ENCODE measurements at places on chromosomes 12 and 14. TPM values are rescaled to one million over a fixed set of nuclear protein-coding genes. Genes with fewer than 3 reads are reported as not detected.

PROX2 gene
- polyA plus RNA-seq = not detected

DNA sequence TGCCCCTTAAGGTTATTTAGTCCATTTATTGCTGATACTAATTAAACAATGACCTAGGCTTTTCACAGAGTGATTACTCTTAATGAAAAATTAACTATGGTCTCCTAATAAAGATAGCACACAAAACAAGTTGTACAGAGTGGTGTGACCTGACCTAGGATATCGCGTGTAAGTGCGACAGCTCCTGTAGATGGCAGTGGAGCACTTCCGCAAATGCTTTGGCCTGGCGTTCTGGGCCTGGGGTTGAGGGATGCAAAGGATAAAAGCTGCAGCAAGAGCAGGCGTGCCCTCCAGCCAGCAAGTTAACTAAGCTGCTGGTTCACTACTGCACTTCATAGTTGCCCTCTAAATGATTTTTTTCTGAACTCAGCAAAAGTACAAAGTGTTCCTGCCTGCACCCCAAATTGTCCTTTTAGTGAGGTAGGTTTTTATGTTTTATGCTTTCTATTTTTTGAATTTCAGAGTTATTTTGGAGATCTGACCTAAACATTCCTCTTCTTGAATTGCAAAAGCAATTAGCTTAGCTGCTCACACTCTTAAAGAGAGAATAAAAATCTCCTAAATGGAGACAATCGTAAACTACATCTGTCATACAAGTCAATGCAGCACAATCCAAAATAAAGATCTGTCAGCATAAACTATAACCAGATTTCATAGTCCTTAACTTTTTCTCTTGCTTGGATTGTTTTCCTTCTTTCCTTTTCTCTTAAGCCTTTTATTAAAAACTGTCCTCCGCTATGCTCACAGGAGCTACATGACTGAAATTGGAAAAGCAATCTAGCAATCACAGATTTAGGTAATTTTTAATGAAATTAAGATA, 379.6 kb downstream of the LRIG3 start:
- H3K4me3 ChIP-seq = no peak overlapping the region
- H3K27me3 ChIP-seq = peaks cover 12% of the 10 kb centered on the region

DNA sequence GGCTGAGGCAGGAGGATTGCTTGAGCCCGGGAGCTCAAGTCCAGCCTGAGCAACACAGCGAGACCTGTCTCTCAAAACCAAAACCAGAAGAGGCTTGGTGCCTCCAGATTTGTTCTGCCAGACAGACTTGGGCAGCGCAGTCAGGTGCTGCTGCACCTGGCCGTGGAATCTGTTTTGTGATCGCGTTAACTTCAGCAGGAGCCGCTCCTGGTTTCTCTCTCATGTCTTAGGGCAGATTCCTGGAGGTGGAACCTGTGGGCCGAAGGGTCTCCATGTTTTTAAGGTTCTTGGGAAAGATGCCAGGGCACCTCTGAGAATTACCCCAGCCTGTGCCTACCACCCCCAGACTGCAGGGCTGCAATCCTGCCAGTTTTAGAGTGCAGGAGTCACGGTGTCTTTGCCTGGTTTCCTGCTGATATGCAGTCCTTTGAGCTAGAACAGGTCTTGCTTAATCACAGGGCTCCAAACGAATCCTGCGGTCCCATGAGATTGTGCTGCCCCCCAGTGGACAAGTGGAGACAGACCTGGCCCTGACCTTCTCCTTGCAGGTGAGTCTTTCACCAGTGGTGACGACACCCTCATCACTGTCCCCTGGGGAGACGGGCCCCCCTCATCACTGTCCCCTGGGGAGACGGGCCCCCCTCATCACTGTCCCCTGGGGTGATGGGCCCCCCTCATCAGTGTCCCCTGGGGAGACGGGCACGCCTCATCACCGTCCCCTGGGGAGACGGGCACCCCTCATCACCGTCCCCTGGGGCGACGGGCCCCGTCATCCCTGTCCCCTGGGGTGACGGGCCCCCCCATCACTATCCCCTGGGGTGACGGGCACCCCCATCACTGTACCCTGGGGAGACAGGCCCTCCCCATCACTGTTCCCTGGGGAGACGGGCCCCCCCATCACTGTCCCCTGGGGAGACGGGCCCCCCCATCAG, 37.6 kb downstream of the PACS2 start:
- peak; percentile 88 for DNase-seq
- no peaks in the 10 kb centered on the region for H3K27me3 ChIP-seq
- H3K4me1 ChIP-seq = peaks cover 4% of the 10 kb centered on the region
- no peaks in the 10 kb centered on the region for H3K36me3 ChIP-seq
- H3K27ac ChIP-seq = peak overlapping the region; percentile 97

ATP6V1D gene
- polyA plus RNA-seq = 33.6 TPM

- no peaks in the 10 kb centered on the region for H3K4me1 ChIP-seq
- peaks cover 29% of the 10 kb centered on the region for H3K27me3 ChIP-seq
- no peaks in the 10 kb centered on the region for H3K36me3 ChIP-seq
- H3K27ac ChIP-seq = no peak overlapping the region
- no peak for DNase-seq
These were observed 50.5 kb downstream of the SLC6A12 start for GRCh38 chr12:163406-163986.

GRCh38 chr14:78220273-78220672, 50.1 kb downstream of the NRXN3 start:
- H3K4me1 ChIP-seq = no peaks in the 10 kb centered on the region
- H3K4me3 ChIP-seq = no peak overlapping the region
- DNase-seq = no peak
- H3K27me3 ChIP-seq = no peaks in the 10 kb centered on the region

FOXM1 gene
- not detected for polyA plus RNA-seq

- no peak for DNase-seq
- no peaks in the 10 kb centered on the region for H3K36me3 ChIP-seq
- no peak overlapping the region for H3K27ac ChIP-seq
- no peaks in the 10 kb centered on the region for H3K4me1 ChIP-seq
These were observed 203.5 kb upstream of the NOS1 start for GRCh38 chr12:117564881-117565280.

DNA sequence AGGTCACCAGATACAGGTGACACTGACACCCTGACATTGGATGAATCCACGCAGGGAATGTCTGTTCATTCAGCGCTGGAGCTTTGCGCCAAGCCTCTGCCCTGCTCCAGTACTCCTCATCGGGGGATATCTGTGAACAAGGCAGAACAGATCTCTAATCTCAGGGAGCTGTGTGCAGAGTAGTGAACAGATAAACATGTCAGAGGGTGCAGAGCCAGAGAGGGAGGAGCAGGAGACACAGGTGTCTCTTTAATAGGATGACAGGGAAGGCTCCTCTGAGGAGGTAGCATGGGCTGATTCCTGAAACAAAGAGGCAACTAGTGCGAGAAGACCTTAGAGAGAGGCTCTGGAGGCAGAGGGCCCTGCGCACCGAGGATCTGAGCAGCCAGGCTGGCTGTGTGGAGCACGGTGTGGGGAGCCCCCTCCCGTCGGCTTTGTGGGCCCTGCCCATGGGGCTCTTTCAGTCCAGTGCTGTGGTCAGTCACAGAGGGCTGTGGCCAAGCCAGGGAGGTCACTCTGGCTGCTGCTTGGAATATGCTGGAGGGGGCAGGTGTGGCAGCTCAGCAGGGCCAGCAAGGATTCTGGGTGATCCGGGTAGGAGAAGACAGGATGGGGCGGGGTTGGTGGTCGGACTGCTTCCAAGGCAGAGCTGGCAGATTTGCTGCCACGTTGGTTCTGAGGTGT, 55.6 kb downstream of the TECPR2 start:
- no peaks in the 10 kb centered on the region for H3K36me3 ChIP-seq
- peak overlapping the region; percentile 52 for H3K27ac ChIP-seq
- no peak overlapping the region for H3K4me3 ChIP-seq
- DNase-seq = no peak
- no peaks in the 10 kb centered on the region for H3K4me1 ChIP-seq

POTEM gene
- not detected for polyA plus RNA-seq

- H3K4me1 ChIP-seq = peaks cover 2% of the 10 kb centered on the region
- no peak for DNase-seq
- H3K36me3 ChIP-seq = no peaks in the 10 kb centered on the region
These were observed 19.6 kb downstream of the ALDH1L2 start for GRCh38 chr12:105064564-105065178.

SSPN gene
- 5.2 TPM for polyA plus RNA-seq

CPNE8 gene
- 1.3 TPM for polyA plus RNA-seq

DNA sequence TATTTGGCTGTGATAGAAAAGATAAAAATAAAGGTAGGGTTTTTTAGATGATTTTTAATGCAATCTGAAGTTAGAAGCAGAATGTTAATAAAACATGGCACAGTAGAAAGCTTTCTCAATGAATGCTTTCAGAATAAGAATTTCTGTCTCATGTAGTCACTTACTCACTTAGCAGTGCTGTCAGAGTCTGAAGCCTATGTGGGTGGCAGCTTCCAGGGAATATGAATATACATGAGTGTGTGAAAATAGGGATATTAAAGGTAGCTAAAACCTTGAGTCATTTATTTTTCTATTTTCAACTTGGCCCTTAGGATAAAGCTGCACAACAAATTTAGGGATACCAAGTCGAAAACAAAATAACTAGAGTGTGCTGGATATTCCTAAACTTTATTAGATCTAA, 427.9 kb downstream of the AEBP2 start:
- no peak for DNase-seq
- no peaks in the 10 kb centered on the region for H3K36me3 ChIP-seq
- H3K27me3 ChIP-seq = no peaks in the 10 kb centered on the region
- no peaks in the 10 kb centered on the region for H3K4me1 ChIP-seq
- no peak overlapping the region for H3K4me3 ChIP-seq
- H3K27ac ChIP-seq = no peak overlapping the region

DNA sequence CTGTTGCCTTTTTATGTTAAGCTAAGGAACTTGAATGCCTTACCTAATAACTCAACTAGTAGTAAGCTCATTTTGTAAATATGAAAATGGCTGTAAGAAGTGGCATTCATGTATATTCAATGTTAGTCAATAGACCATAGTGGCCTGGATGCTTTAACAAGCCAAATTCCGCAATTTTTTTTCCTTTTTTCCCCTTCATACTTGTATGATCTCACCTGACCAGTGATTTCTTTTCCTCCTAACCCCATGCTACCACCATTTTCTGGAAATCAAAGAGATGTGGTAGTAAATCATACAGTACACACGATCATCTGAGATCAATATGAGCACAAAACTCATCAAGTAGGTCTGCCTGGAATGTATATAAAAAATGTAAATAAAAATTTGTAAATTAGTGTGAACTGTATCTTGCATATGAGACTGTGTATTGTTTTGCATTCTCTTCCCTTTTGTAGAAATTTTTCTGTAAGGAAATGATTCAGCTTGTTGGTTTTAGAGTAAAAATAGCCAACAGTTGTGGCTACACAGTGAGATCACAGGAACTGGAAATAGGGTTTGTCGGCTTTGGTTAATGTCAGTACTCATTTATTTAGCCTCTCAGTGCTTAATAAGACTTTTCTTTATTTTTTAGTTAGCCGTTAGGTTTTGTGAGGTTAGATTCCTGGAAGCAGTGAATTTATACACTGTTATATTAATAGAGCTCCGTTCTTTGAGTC, 62.5 kb downstream of the ETNK1 start:
- H3K4me3 ChIP-seq = no peak overlapping the region
- no peak overlapping the region for H3K27ac ChIP-seq
- no peak for DNase-seq
- peaks cover 17% of the 10 kb centered on the region for H3K4me1 ChIP-seq
- peaks cover 10% of the 10 kb centered on the region for H3K36me3 ChIP-seq

GRCh38 chr12:6049992-6050391, 74.5 kb downstream of the VWF start:
- no peak overlapping the region for H3K27ac ChIP-seq
- no peaks in the 10 kb centered on the region for H3K36me3 ChIP-seq
- peaks cover 11% of the 10 kb centered on the region for H3K27me3 ChIP-seq
- no peak for DNase-seq
- H3K4me3 ChIP-seq = no peak overlapping the region
- H3K4me1 ChIP-seq = no peaks in the 10 kb centered on the region

GRCh38 chr14:61568572-61569011, 126.7 kb upstream of the HIF1A start:
- no peaks in the 10 kb centered on the region for H3K36me3 ChIP-seq
- DNase-seq = peak; percentile 95
- H3K4me3 ChIP-seq = peak overlapping the region; percentile 89
- H3K27ac ChIP-seq = peak overlapping the region; percentile 99

- no peak overlapping the region for H3K27ac ChIP-seq
- no peak overlapping the region for H3K4me3 ChIP-seq
- DNase-seq = no peak
- peaks cover 8% of the 10 kb centered on the region for H3K27me3 ChIP-seq
These were observed 199.0 kb downstream of the ATP23 start for GRCh38 chr12:58140395-58140794.

IRAK3 gene
- 1.9 TPM for polyA plus RNA-seq

GRCh38 chr12:65561798-65562382, 262.4 kb upstream of the HMGA2 start:
- no peaks in the 10 kb centered on the region for H3K4me1 ChIP-seq
- H3K27ac ChIP-seq = no peak overlapping the region
- H3K27me3 ChIP-seq = peaks cover 20% of the 10 kb centered on the region
- no peak for DNase-seq
- H3K4me3 ChIP-seq = no peak overlapping the region

DNA sequence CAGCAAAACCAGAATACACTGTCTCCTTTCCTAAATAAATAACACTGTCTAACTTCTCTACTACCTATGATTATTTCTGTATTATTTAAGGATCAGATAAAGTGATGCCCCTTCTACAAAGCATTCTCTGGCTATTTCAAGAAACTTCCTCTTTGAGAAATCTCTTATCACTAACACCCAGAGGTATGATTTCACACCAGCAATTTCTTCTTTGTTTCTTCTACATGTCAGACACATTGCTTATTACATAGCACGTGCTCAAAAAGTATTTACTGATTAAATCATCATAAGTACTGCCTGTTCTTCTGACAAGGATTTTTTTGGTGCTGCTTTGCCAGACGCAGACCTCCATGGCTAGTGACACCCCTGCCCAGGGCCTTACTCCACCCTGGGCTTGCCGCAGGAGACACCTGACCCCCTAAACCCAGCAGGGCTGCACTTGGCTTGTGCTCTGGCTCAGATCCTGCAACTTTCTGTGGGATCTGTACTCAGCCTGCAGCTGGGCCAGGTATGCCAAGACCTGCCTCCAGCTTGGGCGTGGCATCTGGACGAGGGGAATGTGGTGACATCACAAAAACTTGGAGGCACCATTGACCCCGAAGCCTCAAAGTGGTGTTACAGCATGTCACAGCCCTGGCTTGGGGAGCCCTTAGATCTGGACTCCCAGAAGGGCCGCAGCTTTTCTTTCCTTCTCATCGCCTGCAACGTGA, 15.4 kb upstream of the HIGD1C start:
- H3K27ac ChIP-seq = no peak overlapping the region
- peaks cover 26% of the 10 kb centered on the region for H3K36me3 ChIP-seq
- H3K4me3 ChIP-seq = no peak overlapping the region
- no peaks in the 10 kb centered on the region for H3K27me3 ChIP-seq
- H3K4me1 ChIP-seq = peaks cover 41% of the 10 kb centered on the region

GRCh38 chr12:21818627-21819026, 44.1 kb upstream of the KCNJ8 start:
- no peaks in the 10 kb centered on the region for H3K36me3 ChIP-seq
- DNase-seq = no peak
- H3K27me3 ChIP-seq = no peaks in the 10 kb centered on the region
- no peak overlapping the region for H3K27ac ChIP-seq
- H3K4me3 ChIP-seq = no peak overlapping the region
- no peaks in the 10 kb centered on the region for H3K4me1 ChIP-seq

ERGIC2 gene
- 71.2 TPM for polyA plus RNA-seq

Measured in naive B cell (primary cell).